ENCODE measurements at places on chromosomes 5 and 9.

DNA sequence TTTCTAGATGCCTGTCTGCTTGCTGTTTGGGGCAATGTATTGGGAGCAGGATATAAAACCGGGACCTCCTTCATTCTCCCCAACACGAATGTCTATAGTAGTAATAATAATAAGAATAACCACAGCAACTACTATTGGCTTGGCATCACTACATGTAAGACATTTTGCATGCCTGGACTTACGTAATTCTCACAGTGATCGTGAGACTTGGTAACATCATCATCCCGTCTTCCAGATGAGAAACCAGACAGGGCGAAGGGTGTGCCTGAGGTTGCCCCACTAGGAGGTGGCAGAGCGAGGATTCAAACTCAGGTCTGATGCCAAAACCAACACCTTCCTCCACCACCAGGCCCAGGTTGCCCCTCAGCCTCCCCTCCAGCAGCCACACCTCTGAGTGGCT lies 185.1 kb downstream of the RGS3 start:
- peak; percentile 18 for DNase-seq

- peak; percentile 20 for DNase-seq
Observed at GRCh38 chr5:1961952-1962595, 79.3 kb upstream of the IRX4 start.

DNA sequence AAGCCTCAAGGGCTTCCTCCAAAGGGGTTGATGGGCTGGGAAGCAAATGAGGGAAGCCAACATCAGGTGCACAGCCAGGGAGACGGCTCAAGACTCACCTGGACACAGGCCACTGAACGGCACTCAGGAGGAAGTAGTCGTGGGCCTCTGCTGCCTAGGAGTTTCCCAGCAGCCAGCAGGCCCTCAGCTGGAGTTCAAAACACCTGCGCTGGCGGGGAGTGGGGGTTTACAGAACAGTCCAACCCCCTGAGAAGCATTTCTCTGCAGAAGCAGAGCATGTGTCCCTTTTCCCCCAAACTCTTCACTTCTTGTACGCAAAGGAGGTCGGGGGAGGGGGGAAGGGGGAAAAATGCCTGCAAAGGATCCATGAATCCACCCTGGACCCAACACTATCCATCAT lies 2.3 kb downstream of the WHRN start:
- no peak for DNase-seq

GRCh38 chr9:121958530-121958929 lies 134.6 kb downstream of the TTLL11 start:
- no peak for DNase-seq

GRCh38 chr9:84277646-84278045 lies 62.9 kb downstream of the SLC28A3 start:
- DNase-seq = no peak

- DNase-seq = no peak
Observed at GRCh38 chr9:97703437-97704344, 6.6 kb upstream of the XPA start.

- DNase-seq = no peak
Observed at GRCh38 chr5:126338635-126339034, 84.6 kb upstream of the GRAMD2B start.

DNA sequence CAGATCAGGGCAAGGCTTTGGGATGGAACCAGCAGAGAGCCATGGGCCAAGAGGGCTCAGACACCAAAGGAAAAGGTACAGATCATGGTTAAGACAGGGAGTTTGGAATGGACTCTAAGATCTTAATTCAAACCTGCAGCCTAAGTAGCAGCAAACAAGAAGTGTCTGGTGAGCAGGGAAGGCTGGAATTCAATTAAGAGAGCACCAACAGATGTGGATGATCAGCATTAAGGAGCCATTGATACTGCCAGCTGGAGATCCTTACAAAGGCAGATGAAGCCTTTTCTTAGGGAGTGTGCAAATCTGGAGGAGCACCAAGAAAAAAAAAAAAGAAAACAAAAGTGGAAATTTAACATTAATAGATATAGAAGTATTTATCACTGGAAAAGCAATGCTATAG lies 516.8 kb downstream of the RASEF start:
- DNase-seq = no peak

GRCh38 chr5:140302786-140303639 lies at the start of gene PFDN1:
Gene PFDN1, minus strand, starts transcription at chr5:140303101. Its CDS starts 28 bp downstream, at chr5:140303073.
- DNase-seq = peak; percentile 95

Data from ecto neural progenitor cell (in vitro differentiated cells).